Activated CD4-positive, alpha-beta T cell treated with anti-CD3 and anti-CD28 coated beads for 36 hours (primary cell): ENCODE measurements at places on chromosomes 6 and 20. TPM values are rescaled to one million over a fixed set of nuclear protein-coding genes. Genes with fewer than 3 reads are reported as not detected.

Gene ABHD12
- 17.4 TPM for total RNA-seq

Gene SPDEF
- 0.18 TPM for total RNA-seq

Gene AIF1
- 96.1 TPM for total RNA-seq

Gene TOP1
- total RNA-seq: 124 TPM

Gene PNLDC1
- total RNA-seq: 0.11 TPM

Gene BEND6
- not detected for total RNA-seq

Gene RAET1L
- total RNA-seq: not detected

Gene EDN3
- total RNA-seq: not detected

Gene MLN
- total RNA-seq: not detected

Gene NMBR
- not detected for total RNA-seq

DNA sequence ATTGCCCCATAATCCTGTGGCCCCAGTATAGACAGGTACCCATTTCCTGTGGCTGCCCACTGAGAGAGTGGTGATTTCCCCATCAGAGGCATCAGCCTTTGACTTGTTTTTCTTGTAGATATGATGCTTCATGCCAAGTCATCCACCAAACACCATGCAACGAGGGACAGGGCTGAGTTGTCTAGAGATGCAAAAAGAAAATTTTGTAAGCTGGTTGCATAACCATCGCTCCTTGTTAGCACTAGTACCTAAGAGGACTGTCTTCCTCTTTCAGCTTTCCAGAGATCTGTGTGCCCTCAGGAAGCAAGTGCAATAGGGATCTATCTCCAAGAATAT is 166.8 kb downstream of the BCAS1 start:
- peak; percentile 45 for DNase-seq

DNA sequence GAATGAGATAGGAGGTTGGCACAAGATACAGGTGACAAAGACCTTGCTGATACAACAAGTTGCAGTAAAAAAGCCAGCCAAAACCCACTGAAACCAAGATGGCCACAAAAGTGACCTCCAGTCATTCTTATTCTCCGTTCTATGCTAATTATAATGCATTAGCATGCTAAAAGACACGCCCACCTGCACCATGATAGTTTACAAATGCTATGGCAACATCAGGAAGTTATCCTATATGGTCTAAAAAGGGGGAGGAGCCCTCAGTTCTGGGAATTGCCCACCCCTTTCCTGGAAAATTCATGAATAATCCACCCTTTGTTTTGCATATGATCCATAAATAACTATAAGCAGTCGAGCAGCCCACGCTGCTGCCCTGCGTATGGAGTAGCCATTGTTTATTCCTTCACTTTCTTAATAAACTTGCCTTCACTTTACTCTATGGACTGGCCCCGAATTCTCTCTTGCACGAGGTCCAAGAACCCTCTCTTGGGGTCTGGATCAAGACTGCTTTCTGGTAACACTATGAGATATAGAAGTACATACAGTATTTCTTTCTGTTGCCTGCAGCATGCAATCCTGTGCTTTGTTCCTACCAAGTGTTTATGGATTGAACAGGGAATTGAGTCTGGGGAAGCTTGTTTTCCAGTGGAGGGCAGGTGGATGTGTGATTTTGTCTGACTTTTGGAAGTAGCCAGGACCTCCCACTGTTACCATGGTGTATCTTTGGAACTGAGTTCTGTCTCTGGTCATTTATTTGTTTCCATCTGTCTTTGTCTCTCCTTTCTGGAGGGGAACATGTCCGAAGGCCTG is 72.0 kb upstream of the TGM3 start:
- no peak for DNase-seq

DNA sequence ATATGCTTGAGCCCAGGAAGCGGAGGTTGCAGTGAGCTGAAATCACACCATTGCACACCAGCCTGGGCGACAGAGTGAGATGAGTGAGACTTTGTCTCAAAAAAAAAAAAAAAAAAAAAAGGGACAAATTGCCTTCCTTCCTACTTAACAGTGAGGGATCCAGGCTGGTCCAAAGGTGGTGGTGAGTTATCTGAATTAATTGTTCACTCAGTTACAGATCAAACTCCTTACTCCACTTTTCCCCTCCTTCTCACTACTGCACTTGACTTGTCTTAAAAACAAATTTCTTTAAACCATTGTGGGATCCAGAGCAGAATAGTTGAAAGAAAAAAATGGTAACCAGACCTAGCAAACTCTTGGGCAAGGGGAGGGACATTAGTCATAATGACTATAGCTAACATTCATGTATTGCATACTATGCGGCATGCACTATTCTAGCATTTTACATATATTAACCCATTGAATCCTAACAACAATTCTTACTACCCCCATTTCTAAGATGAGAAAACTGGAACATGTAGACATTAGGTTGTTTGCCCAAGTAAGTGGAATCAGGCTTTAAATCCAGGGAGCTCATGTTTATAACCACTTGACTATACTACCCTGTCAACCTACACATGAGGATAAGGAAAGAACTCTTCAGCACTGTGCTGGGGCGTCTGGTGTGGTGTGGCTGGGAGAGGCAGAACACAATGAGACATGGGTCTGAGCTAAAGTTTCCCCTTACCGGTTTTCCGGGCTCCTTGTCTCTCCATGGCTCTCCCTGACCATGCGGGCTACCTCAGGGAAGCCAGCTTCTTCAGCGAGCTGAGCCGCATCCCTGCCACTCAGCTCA is 1.5 kb downstream of the GPANK1 start:
- no peak for DNase-seq

- DNase-seq: no peak
These were observed 77.6 kb downstream of the HUS1B start for GRCh38 chr6:579339-579738.

DNA sequence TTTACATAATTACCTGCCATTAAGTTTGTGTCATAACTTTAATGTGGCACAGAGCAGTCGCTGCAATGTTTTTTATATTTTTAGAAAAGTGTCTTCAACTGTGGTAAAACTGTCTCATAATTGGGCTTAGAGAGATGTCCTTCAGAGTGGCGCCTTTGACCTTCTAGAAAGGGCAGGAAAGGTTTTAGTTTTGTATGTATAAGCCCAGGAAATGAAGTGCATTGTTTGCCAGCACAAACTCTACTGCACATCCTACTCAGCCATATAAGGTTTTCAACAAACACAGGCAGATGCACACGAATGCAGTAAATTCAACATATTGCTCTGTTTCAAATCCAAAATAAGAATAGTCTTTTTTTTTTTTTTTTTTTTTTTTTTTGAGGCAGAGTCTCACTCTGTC is 201.4 kb downstream of the ALDH8A1 start:
- DNase-seq: no peak

DNA sequence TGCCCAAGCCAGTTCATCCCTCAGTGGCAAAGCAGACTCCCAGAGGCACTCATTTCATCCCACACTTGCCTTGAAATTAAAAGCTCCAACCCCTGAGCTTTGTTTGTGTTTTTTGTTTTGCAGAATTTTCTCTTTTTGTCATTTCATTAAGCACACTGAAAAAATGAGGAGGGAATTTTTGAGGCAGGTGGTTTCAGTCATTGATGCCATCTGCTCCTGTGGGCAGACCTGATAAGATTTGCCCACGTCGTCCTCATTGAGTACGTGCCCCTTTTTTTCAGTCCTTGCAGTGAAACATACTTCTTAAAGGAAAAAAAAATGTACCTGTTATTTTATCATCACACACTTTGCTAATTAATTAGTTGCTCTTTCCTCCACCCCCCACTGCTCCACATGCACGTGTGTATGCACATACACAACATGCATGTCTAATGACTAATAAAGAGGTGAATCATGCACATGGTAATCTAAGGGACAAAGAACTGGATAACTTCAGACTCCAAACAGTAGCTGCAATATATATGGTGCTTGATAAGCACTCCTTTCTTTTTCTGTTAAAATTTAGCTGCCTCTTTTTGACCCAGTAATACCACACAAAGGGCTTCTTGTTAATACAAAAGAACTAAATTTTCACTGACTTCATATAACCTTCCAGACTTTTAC is 102.1 kb upstream of the TMEM181 start:
- no peak for DNase-seq

- DNase-seq: no peak
These were observed 256.3 kb upstream of the TAB2 start for GRCh38 chr6:149060985-149061760.

GRCh38 chr6:154510144-154510905 is at the start of gene CNKSR3:
TSS of gene CNKSR3 (minus strand) at chr6:154510685. CDS start at chr6:154510114, 571 bp downstream.
- peak; percentile 64 for DNase-seq

DNA sequence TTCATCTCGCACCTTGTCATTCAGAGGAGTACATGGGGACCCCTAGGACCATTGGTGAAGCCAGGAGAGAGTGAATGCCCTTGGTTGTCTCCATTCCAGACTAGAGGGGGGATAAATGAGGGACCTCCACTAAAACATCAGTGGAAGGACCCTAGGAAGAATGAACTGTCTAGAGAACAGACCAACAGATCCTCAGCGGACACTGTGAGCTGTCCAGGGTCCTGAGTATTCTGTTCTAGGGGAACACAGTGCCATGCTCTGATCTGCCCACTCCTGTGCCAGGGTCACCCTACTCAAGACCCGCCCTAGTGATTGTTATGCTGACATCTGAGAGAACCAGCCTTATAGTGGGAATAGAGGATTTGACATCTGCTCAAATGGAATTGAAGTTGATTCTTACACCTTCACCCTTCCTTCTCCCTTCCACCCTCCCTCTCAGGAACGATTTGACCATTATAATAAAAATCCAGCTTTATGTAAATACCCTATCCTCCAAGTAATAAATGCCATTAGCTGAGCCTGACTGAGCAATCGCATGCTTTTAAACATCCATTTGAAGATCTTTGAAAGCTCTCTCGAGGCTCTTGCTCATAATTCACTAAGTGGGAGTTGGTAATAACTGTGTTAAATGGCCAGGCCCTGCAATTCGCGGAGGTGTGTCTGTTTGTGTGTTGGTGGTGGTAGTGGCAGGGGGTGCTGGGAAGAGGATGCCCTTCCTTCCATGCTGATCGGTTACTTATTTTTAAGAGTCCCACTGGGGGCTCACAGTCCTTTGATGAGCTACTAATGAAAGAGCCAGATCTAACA is 43.6 kb upstream of the SLC32A1 start:
- DNase-seq: peak; percentile 49

DNA sequence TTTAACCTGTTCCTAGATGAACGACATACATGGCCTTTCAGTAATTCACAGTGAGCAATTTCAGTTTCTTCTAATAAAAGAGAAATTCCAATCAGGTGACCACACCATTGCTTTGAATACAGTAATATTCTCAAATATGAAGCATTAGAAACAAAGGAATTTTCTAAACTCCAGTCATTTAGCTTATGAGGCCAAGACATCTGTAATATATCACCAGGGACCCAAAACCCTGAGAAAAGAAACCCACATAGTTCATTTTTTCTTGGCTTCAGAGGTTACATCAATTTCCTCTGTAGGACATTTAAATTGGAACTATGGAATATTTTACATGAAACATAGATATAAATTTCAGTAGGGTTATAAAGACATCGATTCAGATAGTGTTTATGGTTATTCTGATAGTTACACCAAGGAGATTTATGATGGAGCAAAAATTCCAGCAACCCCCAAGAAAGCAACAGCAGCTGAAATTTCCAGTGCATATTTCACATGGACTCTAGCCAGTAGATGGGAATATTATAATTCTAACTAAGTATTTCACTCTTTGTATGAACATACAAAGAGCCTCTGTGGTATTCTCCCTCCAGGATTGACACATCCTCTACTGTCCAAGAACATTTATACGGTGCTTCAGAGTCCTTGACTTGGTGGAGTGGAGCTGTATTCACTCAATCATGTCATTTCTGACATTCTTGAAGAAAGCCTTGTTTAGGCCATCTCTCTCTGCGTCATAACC is 82.9 kb downstream of the ADGRG6 start:
- no peak for DNase-seq

GRCh38 chr6:51099201-51099600 is 280.5 kb downstream of the TFAP2B start:
- DNase-seq: no peak

- no peak for DNase-seq
These were observed 139.7 kb downstream of the MTHFD1L start for GRCh38 chr6:151005164-151005563.

DNA sequence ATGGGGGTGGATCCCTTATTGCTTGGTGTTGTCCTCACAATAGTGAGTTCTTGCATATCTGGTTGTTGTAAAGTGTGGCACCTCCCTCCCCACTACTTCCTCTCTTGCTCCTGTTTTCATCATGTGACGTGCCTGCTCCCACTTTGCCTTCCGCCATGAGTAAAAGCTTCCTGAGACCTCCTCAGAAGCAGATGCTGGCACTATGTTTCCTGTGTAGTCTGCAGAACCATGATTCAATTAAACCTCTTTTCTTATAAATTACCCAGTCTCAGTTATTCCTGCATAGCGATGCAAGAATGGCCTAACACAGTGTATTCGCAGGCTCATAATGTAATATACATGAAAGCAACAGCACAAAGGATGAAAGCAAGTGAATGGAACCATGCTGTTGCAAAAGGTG is 28.4 kb upstream of the ANKRD60 start:
- peak; percentile 18 for DNase-seq

- DNase-seq: peak; percentile 63
These were observed 138.3 kb downstream of the IPCEF1 start for GRCh38 chr6:154218301-154218700.

DNA sequence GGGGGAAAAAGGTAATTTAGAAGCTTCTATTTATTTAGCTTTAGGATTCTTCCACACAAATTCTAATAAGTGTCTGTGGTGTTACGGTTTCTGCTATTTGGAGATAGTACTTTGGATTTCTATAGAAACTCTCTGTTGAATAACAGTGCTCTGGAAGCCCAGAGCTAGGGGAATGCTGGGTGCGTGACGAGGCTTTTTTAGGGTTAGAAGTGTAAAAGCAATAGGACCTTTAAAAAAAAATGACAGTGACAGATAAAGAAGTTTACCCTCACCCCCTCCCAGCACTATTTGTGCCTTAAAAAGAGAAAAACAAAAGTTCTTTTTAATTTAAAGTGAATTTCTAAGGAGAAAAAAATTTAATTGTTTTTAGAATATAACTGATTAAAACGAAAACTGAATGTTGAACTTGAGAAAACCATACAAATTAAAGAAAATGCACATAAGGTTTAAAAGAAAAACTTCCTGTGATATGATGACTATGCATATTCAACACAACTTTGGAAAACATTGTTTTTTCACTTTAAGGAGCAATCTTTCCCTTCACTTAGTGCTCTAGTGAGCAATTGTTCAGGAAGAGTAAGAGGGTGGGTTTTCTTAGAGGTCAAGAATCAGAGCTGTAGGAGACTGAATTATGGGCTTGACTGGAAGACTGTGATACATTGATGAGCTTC is 89.6 kb upstream of the RIPOR2 start:
- no peak for DNase-seq

DNA sequence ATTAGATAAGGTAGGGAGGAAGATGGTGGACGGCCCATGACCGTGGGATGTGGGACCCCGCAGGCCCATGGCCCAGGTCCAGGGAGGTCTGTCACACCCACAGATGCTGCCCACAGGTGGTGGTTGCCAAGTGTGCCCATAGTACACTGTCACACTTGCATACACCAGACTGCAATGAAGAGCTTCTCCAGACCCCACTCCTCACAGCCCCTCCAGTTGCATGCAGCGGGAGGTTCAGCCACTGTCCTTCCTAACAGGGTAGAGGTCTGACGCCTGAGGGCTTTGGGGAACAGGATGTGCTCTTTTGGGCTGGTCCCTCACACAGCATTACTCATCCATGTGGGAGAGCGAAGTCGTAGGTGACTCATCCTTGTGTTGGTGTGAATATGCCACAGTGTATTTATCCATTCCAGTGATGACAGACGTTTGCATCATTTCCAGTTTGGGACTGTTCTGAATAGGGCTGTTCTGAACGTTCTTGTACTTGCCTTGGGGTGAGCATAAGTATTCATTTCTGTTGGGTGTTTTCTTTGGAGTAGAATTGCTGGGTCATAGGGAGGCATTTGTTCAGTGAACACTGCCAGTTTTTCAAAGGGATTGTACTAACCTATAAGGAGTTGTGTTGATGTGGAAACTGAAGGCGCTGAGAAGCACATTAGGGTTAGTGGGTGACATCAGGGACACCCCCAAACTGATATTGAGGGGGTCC is 10.1 kb upstream of the PYGB start:
- peak; percentile 82 for DNase-seq
